ENCODE measurements at places on chromosomes 11 and 22.
A peak's percentile ranks its signal among the peaks of the same experiment; 100 is the strongest.

DNA sequence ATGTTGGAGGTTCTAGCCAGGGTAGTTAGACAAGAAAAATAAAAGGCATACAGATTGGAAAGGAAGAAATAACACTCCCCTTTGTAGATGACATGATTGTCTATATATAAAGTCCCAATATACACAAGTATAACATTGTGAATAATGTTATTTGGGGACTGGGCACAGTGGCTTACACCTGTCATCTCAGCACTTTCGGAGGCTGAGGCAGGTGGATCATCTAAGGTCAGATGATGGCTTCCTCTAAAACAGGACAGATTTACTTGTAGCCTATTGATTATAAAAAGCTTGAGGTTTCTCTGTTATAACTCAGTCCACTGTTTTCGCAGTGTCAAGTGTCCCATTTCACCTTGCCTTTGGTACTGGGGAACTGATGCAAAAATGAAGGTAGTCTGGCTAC, 19.6 kb downstream of the ATM start:
- no peak for DNase-seq

- no peak for DNase-seq
Measured at GRCh38 chr22:17779286-17780115, 5.2 kb upstream of the BID start.

DNA sequence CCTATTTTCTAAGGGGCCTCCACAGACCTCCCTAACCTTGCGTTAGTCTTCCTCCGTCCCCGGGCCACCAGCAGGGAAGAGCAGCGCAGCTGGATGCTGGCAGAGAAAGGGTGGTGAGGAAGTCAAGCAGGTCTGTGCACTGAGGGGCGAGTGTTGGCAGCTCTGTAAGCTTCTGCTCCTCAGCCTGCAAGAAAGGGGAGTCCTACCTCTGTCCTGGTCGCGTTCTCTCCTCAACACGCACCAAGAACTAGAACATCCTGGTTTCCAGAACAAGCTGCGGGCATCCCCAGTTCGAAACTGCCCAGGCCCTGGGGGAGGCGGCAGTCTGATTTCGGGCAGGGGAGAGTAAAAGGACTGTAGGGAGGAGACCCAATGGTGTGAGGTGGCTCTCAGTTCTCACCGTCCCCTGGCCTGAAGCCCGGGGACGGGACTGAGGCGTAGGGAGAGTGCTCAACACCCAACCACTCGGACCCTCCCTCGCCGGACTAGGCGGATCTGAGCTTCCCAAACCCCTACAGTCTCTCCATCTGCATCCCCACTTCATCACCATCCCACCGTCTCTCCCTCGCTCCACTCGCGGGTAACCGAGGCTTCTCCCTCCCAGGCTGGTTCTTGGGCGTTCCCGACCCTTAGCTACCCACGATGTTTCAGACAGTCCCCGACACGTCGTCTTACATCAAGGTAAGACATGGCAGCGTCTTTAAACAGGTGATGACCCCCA, 7.7 kb upstream of the FLI1 start:
- no peak for DNase-seq

DNA sequence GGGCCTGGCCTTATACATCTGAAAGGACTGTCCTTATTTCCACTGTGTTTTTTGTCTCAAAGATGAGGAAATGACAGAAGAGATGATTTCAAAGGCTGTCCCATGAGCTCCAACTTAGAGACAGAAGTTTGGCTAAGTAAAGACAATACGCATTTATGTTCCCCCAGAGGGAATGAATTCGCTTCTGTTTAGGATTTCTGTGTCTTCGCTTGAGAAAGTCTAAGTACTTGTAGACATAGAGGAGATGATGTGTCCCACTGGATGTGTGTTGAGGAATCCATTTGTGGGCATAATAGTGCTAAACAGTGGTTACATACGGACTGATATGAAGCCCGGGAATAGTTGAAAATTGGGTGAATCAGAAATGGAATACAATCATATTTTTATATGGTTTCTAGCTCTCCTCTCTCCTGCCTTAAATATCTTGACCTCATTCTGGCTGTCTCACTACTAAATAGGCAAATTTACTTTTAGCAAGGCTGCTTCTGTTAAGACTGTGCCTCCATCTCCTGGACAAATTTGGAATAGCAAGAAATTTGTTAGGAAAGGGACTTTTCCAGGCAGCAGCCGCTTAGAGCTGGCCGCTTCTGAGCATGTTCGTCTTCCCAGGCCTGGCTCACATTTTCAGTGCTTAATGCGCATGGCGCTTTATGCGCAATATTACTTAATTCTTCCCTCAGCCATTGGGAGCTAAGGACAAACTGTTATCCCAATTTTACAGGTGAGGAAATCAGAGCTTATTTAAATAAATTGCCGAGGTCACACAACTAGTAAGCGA, 1.9 kb upstream of the PEX26 start:
- DNase-seq, result peak; percentile 77

GRCh38 chr22:32722441-32722840, 79.1 kb upstream of the TIMP3 start:
- no peak for DNase-seq

DNA sequence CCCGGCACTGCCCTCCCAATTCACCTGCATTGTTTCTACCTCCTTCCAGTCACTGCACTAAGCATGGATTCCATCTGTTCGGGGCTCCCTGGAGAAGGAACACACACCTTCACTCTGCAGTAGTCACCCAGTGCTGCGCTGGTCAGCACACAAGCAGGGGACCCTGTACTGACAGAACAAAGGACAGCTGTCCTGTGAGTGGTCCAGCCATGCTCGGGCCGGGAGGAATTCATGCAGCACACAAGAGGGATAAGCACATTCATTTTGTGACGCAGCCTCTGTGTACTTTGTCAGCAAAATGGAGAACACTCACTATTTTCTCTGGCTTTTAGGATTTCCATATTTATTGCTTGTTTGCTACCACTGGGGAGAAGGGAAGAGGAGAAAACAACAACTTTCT, 167.3 kb downstream of the NTM start:
- DNase-seq, result no peak

DNA sequence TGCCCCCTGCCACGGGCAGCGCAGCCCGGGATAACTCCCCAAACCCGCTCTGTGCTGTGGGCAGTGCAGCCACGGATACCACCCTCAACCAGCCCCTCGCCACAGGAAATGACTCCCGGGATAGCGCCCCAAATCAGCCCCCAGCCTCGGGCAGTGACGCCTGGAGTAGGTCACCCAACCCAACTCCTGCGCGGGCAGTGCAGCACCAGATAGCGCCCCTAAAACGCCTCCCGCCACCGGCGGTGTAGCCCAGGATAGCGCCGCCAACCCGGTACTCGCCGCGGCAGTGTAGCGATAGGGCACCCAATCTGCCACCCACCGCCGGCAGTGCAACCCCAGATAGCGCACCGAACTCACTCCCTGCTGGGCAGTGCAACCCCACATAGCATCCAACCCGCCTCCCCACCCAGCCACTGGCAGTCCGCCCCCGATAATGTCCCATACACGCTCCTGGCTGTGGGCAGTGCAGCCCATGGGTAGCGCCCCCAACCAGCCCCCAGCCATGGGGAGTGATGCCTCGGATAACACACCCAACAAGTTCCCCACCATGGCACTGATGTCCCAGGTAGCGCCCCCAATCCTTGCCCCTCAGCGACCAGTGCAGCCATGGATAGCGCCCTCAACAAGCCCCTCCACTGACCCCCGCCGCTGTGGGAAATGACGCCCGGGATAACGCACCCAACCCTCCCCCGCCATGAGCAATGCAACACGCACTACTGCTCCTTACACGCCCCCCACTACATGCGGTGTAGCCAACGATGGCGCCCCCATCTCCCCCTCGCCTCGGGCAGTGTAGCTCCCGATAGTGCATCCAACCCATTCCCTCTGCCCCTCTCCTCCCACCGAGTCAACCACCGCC, 1.5 kb downstream of the RFPL2 start:
- DNase-seq, result no peak
